AG10803 (cell line): ENCODE measurements at places on chromosomes 5 and 9.

DNA sequence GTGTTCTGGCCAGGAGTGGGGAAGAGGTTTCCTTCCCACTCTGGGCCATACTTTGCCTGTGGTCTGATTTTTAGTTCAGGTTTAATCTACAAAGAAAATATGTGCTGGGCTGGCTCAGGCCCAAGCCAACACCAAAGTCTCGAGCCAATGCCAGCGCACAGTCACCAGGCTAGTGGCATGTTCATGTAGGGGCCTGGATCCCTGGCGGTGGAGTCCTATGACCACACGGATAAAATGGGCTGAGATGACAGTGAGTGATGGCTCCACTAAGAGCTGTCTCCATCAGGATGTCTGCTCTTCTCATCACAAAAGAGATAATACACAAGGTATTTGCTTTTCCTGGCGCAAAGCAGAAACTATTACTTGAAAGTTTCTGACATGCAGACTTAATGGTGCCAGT, 92.9 kb upstream of the PTPN3 start:
- no peak for DNase-seq

GRCh38 chr9:80522465-80522864, 950.7 kb downstream of the TLE4 start:
- DNase-seq, result no peak

- peak; percentile 73 for DNase-seq
Observed at GRCh38 chr5:98770209-98770910, 3.1 kb upstream of the RGMB start.

- DNase-seq, result no peak
Observed at GRCh38 chr5:74261421-74261820, 379.1 kb downstream of the ENC1 start.

DNA sequence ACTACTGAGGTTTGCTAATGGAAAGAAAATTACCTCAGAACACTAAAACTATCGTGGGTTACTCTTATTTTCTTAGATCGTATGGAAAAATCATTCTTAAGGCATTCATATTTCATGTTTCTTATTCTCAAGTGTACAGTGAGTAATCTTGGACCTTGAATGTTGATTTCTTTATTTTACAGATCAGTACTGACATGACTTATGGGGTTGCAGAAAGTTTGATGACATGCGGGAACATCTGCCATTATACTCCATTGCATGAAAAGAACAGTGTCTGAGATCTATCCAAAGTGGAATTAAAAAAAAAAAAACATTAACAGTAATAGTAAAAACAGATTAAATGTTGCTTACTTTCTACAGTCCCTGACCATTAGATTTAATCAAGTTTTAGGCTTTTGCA, 1290.2 kb upstream of the WWC1 start:
- no peak for DNase-seq

GRCh38 chr5:62331921-62332320, 25.9 kb downstream of the KIF2A start:
- no peak for DNase-seq

DNA sequence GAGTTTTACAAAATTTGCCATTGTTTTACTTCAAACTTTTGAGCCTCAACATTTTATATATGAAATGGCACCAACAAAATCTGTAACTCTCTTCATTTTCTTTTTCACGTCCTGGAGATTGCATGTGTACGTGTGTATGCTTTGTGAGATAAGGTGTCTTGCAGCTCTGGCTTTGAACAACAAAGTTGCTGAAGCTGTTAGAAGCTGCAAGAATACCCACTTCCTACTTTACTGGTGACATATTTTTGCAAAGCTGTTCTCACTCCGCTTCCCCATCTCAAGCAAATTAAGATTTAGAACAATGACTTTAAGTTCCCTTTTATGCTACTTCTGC, 41.8 kb downstream of the FYB1 start:
- DNase-seq, result no peak

GRCh38 chr5:67129768-67130167, 66.8 kb downstream of the CD180 start:
- no peak for DNase-seq

DNA sequence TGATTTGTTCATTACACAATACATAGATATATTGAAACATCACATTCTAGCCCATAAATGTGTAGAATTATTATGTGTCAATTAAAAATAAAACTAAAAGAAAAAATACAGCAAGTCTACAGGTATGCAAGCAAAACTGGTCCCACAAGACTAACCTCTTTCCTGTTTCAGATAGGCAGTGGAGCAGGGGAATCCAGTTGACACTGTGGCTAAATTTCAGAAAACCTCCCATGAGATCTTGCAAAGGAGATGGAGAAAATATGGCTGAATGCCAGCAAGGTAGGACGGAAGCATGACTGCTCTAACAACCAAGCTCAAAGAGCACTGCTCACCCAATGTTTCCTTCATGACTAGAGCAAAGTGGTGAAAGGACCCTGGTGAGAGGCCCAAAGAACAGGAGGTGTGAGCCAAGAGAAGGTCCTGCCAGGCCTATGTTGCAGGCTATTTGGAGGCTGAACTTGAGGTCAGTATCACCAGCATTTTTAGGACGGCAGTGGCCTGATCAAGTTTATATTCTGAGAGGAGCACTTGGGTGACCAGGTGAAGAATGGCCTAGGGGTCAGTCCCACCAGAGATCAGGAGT, 1.1 kb upstream of the SH3TC2 start:
- no peak for DNase-seq

- DNase-seq, result no peak
Observed at GRCh38 chr5:12016159-12016746, 112.0 kb upstream of the CTNND2 start.

- DNase-seq, result no peak
Observed at GRCh38 chr5:118379470-118379869, 608.9 kb downstream of the DTWD2 start.

DNA sequence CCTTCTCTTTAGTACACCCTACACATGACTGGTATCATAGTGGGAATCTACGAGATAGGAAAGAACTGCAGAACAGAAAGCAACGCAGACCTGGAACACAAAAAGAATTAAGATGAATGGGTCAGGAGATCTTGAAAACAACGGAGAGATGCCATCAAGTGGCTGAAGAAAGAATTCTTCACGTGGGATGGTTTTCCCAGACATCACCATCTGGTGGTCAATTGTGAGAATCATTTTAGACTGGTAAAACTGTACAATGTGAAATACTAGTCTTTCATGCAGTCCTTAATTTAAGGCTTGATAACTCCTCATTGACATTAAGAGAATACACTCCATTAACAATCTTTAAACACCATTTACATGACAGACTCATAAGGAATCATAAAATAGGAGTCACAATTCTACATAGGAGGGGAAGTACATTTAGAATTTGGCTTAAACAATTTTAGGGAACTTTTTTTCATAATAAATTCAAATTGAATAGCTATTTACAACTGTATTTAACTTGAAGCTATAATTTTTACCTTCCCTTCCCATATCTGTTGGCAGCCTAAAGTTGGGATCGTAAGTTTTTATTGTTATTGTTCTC, 128.4 kb upstream of the TRPM3 start:
- peak; percentile 74 for DNase-seq

DNA sequence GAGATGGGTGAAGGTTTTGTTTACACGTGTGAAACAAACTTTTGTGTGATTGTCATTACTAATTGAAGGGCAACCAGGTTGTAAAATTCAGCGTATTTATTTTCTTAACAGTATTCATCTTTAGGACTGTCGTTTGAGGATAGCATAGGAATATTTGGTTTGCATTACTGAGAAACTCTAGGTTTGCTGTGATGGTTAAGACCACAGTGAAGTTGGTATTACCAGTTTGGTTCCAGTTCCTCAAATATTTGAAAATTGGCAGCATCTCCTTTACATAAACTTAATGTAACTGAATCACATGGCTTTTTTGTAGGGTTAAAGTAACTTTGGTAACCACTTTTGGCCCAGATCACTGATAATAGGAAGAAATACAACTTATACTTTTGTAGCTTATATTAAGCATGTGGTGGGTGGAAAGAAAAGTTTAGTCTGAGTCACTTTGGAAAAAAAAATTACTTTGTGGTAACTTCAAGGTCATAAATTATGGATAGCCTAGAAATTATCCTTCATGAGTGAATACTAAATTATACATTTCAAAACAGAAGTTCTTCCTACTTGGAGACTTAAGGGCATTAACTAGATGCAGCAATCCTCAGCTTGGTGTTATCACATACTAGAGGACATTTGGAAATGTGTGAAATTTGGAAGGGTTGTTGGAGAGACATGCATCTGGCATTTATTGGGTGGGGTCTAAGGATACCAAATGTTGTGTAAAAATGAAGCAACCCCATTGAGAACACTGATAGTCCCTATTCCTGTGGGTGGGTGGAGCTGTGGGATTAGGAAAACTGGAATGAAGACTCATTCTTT, 33.9 kb downstream of the G3BP1 start:
- peak; percentile 96 for DNase-seq

DNA sequence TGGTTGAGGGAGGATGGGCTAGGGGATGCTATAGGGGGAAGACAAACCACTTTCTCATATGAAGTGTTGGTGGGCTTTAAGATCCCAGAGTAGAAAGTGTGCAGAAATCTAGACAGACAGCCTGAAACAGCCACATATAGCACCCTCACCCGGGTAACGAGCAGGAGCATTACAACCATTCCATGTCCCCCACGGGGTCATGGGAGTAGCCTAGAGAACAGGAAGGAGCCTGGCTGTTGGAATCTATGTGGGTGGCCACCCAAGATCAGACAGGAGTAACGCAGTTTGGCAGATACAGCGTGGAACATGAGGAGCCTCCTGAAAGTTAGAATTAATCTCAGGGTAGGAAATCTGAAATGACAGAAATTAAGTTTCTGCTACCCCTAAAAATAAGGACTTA, 146.1 kb upstream of the RAI14 start:
- DNase-seq, result no peak

- DNase-seq, result no peak
Observed at GRCh38 chr5:26791021-26791420, 247.4 kb downstream of the CDH9 start.

DNA sequence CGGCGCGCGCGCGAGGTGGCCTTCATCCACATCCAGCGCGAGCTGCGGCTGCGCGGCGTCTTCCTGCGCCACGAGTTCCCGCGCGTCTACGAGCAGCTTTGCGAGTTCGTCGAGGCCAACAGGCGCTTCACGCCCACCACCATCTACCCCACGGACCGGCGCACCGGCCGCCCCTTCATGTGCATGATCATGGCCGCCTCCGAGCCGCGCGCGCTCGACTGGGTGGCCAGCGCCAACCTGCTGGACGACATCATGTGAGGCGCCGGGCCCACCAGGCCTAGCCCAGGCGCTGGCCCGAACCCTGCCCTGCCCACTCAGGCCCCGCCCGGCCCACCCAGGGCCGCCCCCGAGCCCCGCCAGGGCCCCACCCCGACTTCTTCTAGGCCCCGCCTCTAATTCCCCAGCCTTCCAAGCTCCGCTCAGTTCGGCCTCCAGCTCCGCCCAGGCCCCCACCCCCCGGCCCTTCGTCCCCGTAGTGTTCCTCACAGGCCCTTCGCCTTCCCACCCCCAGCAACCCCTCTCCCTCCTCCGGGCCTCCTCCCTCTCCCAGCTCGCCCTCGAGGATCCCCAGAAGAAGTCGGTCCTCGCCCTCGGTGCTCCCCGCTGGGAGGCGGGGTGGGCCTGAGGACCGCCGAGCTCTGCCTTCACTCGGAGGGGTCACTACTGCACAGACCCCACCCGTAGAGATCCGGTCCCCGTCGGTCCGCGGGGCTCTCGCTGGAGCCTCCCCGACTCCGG, 2.0 kb upstream of the PHPT1 start:
- DNase-seq, result peak; percentile 70

- DNase-seq, result no peak
Observed at GRCh38 chr5:76705574-76705973, 10.4 kb upstream of the F2R start.

- DNase-seq, result no peak
Observed at GRCh38 chr5:20286512-20286911, 298.5 kb upstream of the CDH18 start.

DNA sequence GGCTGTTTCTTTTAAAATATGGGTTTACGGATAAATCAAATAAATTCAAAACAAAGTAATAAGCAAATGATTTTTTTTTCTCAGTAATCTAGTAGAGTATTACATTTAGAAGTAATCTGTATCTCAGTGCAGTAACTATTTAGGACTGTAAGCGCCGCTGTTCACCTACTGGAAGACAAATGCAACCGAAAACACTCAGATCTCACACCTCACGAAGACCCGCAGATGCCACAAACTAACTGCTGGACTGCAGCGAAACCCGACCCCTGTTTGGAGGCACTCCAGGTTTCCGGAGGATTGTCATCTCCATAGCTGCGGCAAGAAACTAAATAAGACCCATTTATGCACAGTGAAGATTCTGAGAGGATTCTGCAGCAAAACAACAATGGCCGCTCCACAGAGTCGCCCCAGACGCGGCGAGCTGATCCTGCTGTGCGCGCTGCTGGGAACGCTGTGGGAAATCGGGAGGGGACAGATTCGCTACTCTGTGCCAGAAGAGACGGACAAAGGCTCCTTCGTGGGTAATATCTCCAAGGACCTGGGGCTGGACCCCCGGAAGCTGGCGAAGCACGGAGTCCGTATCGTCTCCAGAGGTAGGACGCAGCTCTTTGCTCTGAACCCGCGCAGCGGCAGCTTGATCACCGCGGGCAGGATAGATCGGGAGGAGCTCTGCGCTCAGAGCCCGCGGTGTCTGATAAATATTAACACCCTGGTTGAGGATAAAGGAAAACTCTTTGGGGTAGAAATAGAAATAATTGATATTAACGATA, at the start of gene PCDHGA8:
Gene PCDHGA8 (plus strand): TSS at position 205 of the 770 bp plus-strand sequence. CDS start 181 bp downstream, at position 386.
- DNase-seq, result peak; percentile 41

DNA sequence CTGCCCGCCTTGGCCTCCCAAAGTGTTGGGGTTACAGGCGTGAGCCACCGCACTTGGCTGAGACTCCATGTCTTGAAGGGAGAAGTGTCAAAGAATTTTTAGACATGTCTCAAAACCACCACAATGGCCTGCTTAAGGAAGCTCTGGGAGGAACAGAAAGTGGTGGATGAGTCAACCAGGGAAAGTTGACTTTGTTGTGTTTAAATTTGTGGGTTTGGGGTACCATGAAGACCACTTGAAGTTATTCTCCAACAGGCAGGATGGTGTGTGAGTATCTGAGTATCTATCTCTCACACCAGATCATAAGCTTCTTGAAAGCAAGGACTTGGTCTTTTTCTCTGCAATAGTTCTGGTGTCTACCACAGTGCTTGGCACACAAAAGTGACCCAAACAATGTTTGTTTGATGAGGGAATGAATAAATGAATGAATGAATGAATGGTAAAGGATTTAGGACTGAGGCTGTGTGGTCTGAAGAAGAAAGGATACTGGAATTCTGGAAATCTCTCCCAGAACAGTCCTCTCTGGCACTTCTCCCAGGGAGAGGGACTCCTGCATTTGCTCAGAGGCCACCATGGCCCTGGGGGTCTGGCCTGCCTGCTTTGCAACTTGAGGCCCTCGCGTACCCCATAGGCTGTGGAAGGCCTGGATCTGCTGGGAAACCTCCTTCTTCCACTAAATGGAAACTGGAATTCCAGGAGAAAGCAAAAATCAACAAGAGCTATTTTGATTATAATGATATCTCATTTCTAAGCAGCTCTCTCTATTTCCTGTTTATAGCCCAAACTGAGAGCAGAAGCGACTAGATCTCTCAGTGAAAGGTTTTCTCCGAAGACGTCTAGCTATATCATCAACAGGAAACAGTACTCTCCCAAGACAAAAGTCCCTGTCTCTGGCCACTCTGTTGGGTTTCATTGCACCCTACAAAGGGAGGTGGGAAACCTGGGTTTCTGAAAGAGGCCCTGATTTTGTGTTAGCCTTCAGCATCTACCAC, 187.9 kb downstream of the PALM2AKAP2 start:
- no peak for DNase-seq

GRCh38 chr9:97512966-97513560, 11.6 kb downstream of the TMOD1 start:
- DNase-seq, result no peak

- peak; percentile 94 for DNase-seq
Observed at GRCh38 chr5:158701406-158702177, 398.1 kb downstream of the EBF1 start.

GRCh38 chr5:57692582-57693487, 210.2 kb upstream of the ACTBL2 start:
- DNase-seq, result peak; percentile 93
